ENCODE measurements at places on chromosomes 7 and 10.

GRCh38 chr7:4434306-4434705 is 247.8 kb upstream of the FOXK1 start:
- no peak for DNase-seq

- DNase-seq, result no peak
Measured at GRCh38 chr7:21544303-21544656, 1.4 kb downstream of the DNAH11 start.

DNA sequence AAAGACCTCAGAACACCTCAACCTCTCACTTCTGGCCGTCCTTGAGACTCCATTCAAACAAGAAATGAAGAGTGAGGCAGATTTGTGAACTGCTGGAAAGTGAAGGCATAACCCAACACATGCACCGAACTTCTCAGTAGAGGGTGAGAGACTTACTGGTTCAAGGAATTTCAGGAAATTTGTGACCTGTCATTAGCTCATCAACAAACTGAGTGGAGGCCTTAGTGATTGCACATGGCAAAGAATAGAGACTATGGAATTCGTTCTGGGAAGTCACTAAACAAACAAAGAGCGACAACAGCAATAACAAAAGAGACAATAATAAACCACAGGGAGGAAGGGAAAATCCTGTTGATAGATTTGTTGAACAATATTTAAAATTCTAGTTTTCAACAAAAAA is 125.0 kb upstream of the AKR1E2 start:
- DNase-seq, result no peak

- DNase-seq, result no peak
Measured at GRCh38 chr7:108291791-108292440, 161.8 kb upstream of the LAMB4 start.

GRCh38 chr10:52759154-52759553 is 13.4 kb downstream of the MBL2 start:
- no peak for DNase-seq

- no peak for DNase-seq
Measured at GRCh38 chr7:28830846-28831245, 127.3 kb downstream of the TRIL start.

GRCh38 chr10:96984541-96985131 is 152.5 kb downstream of the LCOR start:
- DNase-seq, result no peak

GRCh38 chr10:43479275-43479674 is 42.4 kb downstream of the ZNF487 start:
- DNase-seq, result no peak

- DNase-seq, result no peak
Measured at GRCh38 chr10:128476845-128477244, 350.6 kb upstream of the MKI67 start.

Measured in AML-193 (cell line).